Neural crest cell (in vitro differentiated cells): ENCODE measurements at places on chromosomes 1 and 21.

DNA sequence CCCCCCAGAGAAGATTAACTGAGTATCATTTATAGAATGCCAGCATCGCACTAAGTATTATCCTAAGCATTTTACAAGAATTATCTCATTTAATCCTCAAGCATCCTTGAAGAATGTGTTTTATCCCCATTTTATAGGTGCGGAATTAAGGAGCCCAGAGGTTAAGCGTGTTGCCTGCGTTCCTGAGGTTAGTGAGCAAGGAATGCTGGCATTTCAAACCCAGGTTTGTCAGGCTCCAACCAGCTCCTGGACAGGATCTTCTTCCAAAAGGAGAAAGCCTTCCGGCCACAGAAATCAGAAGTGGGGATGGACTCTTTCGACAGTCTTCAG, 82.3 kb downstream of the SSBP3 start:
- DNase-seq, result no peak

- no peak for DNase-seq
Measured at GRCh38 chr1:167689567-167689920, 32.2 kb upstream of the MPZL1 start.

- no peak for DNase-seq
Measured at GRCh38 chr21:35478161-35479064, 429.3 kb upstream of the RUNX1 start.

DNA sequence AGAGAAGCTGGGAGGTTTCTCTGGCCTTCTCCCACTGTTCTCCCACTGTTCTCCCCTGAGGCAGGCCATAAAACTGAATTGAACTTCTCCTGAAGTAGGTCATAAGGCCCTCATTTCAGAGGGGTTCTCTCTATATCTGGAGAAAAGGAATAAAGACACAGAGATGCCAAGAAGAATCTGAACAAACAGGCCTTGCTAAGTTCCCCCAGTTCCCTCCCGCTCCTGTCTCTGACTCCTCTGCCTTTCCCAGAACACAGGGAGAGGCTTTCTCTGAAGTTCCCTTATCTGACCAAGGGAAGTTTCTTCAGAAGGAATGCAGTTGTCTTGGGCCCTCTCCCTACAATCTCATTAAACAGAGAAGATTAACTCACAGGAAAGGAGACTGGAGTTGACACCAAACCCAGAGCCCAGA, 83.4 kb downstream of the SLC16A1 start:
- DNase-seq, result no peak

DNA sequence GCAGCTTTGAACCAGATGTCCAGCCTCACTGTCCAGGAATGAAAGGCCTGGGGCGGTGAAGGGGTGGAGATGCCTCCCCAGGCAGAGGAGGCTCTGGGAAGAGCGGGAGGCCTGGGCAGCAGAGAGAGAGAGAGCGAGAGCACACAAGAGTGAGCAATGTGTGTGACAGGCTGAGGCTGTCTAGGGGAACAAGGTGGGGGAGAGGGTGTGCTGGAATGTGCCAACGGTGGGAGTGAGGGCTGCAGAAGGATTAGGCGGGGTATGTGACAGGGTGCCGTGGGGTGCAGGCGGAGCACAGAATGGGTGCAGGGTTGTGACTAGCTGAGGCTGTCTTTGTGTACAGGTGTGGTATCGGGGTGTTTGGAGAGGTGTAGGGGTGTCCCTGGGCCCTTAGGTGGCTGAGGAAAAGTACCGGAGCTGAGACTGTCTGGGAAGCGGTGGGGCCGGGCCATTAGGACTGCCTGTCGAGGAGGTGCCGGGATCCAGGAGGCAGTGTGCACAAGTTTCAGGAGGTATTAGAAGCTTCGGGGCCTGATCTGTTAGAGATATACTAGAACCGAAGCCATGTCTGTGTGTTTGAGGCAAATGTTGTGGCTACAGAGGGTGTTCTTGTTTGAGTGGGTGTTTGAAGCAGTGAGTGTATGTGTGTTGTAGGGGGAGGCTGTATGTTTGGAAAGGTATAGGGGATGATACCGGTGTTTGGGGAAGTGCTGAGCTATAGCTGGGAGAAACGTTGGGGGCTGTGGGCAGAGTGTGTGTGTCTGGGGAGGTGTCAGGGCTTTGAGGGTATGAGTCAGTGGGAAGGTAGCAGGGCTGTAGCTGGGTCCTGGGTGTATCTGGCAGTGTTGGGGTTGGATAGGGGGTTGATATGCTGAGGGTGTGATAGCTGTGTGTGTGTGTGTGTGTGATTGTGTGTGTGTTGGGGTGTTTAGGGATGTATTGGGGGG, 9.1 kb downstream of the AHDC1 start:
- no peak for DNase-seq

- DNase-seq, result no peak
Measured at GRCh38 chr1:158285756-158286241, 3.9 kb upstream of the CD1C start.

- DNase-seq, result no peak
Measured at GRCh38 chr1:38522915-38523567, 336.5 kb downstream of the RRAGC start.

DNA sequence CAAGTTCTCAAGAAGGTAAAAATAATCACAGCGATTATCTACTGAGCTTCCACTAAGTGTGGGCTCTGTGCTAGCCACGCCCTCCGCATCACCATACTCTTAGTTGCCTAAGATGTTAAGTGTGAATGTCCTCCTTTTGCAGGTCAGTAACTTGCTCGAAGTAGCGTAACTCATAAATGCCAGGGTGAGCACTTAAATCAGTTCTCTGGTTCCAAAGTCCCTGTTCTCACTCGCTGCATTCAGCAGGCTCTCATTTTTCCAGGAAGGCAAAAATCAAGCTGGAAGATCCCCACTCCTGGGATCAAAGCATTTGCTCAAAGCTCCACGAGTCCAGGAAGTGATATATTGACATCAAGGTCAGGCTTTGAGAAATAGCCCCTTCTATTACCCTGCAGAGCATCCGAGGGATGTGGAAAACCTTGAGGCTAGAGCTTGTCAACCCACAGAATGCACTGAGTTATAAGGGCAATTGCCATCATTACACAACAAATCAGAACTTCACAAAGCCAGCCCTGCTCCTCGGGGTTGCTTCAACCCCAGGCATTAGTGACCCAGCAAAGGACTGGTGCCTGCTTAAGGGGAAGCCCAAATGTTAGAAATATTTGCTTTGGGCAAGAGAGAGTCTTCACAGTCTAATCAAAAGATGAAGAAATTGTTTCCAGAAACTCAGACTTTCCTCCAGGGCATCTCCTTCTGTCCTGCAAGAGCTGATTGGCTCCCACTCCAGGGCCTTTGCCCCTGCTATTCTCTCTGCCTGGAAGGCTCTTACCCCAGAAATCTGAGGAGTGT, 19.5 kb downstream of the SLC30A1 start:
- DNase-seq, result no peak

DNA sequence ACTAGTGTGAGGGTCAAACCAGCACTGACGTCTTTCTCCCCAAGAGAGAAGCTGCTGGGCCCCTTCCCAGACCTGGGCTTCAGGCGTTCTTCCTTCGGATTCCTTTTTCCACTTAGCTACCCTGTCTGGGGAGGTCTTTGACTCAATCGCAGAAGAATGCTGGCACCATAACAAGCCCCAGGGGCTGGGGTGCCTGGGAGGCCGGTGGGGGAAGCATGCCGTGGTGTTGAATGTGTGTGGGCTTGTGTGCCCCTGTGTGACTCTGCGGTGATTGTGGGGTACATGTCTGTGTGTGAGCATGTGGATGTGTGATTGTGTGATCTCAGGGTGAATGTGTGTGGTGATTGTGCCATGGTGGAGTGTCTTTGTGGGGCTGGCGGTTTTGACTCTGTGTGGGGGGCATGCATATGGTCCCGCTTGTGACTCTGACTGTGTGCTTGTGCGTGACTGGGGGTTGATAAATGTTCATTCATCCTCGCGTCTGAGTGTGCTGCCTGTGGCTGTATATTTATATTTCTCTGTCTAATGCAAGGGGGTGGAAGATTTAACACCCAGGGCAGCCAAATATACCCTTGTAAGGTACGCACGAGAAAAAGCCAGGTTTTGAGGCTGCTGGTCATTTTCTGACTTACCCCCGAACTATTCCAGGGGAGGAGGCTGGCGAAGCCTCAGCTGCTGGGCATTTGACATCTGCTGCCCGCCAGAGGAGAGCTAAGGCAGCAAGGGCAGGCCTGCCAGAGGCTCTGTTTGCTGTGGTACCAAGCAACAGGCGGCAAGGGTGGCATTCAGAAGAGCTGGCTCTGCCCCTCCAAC, 1.1 kb upstream of the SYNC start:
- no peak for DNase-seq

- no peak for DNase-seq
Measured at GRCh38 chr1:62355095-62355494, 35.9 kb upstream of the KANK4 start.

- DNase-seq, result no peak
Measured at GRCh38 chr1:75520862-75521475, 89.9 kb downstream of the SLC44A5 start.
